Foreskin melanocyte (primary cell): ENCODE measurements at places on chromosomes 3 and 15.
A peak's percentile ranks its signal among the peaks of the same experiment; 100 is the strongest.

DNA sequence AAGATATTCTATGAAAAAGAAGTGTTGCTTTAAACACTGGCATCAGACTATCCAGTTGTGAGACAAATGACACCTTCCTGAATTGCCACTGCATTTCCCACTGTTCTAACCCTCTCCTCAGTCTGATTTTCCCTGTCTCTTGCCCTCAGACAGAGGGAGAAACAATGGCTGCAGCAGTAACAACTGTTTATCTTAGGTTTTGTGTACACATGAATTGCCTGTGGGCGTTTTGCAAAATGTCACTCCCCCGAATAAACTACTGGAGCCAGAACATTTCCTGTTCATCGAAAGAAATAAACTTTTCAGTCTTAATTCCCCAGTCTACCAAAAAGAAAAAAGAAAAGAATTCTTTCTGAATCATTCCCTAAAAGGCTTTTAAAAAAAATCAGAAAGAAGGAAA lies 155.1 kb downstream of the MAGI1 start:
- DNase-seq = peak; percentile 29

DNA sequence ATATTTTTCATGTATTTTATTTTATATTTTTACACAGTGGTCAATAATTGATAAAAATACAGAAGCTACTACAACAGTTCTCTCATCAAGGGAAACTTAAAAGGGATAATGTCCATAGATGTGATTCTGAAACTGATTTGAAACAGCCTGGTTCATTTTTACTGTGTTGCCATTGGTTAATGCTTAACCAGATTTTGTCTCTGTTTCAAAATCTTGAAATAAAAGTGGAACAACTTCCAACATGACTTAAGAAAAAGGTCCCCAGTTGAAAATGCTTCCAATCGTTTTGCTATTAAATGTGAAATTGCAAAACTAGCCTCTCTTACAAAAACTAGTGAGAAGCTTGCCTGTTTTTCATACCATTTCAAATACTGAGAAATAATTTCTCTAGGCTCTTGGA lies 240.7 kb downstream of the LPP start:
- no peak for DNase-seq

DNA sequence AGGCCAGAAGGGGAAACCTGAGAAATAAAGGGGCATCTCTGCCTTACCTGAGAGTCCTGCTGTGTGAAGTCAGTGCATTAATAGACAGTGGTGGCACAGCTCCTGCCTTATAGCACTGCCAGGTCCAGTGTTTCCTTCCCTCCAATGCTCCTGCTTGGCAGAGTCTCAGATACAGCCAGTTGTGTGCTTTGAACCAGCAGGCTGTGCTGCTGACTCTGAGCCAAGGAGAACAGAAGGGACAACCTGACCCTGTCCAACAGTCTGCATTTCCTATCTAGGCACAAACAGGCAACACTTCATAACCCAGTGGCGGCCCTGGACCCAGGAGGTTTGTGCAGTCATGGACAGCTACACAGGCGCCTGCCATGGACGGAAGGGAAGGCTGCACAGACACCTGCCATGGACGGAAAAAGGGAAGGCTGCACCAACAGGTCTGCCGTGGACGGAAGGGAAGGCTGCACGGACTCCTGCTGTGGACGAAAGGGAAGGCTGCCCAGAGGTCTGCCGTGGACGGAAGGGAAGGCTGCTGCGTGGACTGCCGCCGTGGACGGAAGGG lies 33.9 kb upstream of the PLXNA1 start:
- DNase-seq = no peak

- no peak for DNase-seq
Measured at GRCh38 chr15:89805241-89806209, 9.1 kb downstream of the ANPEP start.

DNA sequence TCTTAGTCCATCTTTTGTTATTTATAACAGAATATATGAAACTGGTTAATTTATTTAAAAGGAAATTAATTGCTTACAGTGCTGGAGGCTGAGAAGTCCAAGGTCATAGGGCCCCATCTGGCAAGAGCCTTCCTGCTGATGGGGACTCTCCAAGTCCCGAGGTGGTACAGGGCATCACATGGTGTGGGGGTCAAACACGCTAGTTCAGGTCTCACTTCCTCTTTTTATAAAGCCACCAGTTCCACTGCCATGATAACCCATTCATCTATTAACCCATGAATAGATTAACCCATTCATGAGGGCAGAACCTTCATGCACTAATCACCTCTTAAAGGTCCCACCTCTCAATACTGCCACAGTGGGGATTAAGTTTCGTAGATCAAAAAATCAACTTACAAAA lies 659.3 kb downstream of the NAALADL2 start:
- DNase-seq = no peak

DNA sequence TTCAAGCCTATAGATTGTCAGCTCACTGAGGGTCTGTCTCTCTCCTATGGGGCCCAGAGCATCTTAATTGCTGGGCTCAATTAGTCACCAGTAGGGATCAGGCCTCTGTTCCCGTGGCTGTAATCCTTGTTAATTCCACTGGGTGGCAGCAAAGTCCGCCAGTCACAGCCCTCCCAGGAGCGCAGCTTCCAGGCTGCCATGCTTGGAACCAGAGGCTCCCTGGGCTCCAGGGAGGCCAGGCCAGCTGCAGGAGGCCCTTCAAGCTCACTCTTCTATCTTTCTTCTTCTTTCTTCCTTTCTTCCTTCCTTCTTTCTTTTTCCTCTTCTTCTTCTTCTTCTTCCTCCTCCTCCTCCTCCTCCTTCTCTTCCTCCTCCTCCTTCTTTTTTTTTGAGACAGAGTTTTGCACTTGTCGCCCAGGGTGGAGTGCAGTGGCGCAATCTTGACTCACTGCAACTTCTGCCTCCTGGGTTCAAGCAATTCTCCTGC lies 14.4 kb downstream of the RNU5B-1 start:
- peak; percentile 57 for DNase-seq

DNA sequence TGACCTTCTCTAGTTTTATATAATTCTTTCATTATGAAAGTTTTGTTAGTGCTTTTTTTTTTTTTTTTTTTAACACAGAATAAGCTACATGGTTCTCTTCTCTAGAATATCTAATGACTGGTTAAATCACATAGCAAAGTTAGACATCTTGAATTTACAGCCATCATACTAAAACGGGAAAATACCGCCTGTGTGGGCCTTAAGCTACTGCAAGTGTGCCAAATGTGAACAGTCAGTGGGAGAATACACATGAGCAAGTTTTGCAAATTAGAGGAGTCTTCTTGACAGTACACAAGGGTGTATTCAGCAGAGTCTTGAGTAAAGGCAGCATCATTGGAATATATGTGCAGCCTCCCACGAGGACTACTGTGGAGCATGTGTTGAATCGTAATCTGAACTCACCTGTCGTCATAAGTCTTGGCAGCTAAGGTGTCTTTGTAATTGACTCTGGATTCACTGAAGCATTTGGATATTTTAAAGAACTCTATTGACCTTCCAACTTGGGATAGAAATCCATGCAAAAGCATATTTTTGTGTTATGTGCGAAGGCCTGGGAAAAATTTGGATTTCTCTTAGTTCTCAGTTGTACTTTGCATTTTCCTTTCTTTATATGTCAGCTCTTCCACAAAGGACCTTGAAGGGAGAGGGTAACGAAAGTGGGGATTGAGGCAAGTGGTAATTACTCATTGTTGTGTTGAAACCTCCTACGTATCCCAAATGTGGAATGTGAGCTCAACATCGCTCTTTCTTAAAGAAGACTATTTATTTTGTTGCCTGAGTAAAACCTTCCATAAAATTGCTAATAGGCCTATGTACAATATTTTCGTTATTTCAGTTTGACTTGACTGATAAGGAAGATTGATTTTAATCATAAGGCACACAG lies 117.4 kb downstream of the ATG7 start:
- DNase-seq = no peak

GRCh38 chr3:128503751-128504532 lies 10.9 kb upstream of the GATA2 start:
- DNase-seq = no peak

GRCh38 chr3:151425627-151426340 lies 35.1 kb downstream of the IGSF10 start:
- DNase-seq = no peak

- no peak for DNase-seq
Measured at GRCh38 chr3:63385629-63386028, 107.5 kb downstream of the SYNPR start.

DNA sequence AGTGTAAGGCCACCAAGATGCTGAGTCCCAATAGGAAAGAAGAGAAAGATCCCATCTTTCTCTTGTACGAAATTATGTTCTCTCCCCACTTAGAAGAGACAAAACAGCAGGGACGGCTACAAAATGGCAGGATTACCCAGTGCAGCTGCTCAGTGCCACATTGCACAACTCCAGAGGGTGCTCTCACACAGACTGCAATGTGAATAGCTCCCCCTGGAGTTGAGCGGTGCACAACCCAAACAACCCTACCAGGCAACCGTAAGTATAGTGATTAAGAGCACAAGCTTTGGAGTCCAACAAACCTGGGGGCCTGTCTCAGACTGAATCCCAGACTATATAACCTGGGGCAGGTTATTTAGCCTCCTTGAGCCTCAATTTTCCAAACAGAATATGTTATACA lies 3.1 kb upstream of the BHLHE40 start:
- no peak for DNase-seq

- DNase-seq = no peak
Measured at GRCh38 chr3:169420429-169420828, 243.1 kb downstream of the MECOM start.

GRCh38 chr15:72516777-72517176 lies 42.6 kb downstream of the ARIH1 start:
- DNase-seq = no peak

GRCh38 chr15:25243800-25244097 lies 195.1 kb downstream of the UBE3A start:
- no peak for DNase-seq

DNA sequence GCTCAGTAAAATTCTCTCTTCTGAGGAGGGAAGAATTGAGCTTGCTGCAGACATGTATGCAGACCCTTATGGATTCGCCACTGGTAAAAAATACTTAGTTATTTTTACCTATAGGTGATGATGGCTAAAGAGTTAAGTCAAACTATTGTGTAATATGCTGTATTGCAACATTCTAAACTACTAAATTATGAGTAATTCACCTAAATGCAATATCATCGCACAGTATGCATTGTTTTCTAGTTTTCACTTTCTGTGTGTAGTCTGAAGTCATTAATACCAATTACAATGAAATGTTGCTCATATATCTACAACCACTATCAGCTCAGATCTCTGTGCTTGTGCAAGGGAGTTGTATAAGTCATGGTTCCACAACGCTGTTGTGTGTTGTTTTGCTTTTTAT lies 48.7 kb upstream of the ROBO2 start:
- DNase-seq = no peak

GRCh38 chr3:12898290-12898964 lies 57.1 kb upstream of the RPL32 start:
- no peak for DNase-seq

DNA sequence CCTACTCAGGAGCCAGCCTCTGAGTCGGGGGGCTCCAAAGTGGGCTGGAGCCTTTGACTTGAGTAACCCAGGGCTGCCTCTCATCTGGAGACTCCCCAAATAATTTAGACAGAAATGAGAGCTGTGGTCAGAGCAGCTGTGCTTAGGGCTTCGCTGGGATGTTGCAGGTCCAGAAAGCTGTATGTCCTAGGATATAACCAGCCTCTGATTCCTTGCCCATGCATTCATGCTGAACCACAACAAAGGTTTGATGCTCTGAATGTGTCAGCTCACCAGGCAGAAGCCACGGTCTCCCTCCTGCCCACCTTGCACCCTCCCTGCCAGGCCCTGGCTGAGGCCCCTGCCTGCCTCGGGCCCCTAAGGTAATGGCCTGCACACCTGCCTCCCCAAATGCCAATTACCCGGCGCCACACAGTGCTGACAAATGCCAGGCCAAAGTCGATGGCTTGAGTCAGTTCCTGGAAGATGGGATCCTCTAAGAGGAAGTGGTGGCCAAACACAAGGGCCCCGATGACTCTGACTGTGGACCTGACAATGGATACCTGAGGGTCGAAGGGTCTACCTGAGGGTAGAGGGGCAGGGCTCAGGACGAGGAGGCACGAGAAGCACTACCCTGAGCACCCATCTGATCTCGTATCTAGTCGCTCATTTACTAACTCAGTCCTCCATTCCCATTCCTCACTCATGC lies 21.7 kb upstream of the PARL start:
- no peak for DNase-seq

DNA sequence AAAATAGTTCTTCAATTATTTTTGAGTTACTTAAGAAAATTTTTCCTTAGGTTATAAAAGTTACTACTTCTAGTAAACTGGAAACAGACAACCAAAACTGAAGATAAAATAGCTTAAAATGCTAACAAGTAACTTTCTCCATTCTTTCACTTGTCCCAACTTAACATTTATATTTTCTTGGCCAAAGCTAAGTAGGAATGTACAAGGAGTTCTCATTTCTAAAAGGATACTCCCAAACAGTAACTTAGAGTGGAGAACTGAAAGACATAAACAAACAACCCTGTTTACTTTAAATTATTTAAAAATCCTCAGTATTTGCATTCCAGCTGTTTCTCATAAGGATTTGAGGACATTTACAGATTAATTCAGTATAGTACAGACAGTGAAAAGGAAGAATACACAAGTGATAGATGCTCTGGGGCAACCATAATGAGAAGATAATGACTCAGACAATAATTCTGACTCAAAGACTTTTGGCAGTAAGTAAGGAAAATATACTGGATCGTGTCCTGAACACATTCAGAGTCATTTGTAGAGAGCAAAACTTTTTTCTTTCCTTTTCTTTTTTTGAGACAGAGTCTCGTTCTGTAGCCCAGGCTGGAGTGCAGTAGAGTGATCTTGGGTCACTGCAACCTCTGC lies 29.2 kb upstream of the ANXA2 start:
- no peak for DNase-seq

DNA sequence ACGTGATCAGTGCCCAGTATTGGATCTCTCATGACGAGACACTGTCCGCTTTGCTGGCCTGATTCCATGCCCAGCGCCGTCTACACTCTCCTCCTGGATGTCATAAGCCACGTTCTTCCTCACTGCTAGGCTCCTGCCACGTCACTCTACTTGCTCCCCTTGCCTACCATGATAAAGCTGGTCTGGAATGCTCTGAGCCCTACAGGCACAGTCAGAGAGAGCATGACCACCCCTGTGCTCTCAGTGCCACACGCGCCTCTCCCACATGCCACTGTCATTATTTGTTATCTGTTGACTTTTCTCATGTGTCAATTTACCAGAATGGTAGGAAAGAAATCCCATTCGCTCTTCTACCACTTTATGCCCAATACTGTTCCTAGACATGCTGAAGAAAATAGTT lies 148.6 kb downstream of the ANO10 start:
- DNase-seq = no peak

- DNase-seq = no peak
Measured at GRCh38 chr3:56260262-56260661, 208.0 kb downstream of the ERC2 start.

DNA sequence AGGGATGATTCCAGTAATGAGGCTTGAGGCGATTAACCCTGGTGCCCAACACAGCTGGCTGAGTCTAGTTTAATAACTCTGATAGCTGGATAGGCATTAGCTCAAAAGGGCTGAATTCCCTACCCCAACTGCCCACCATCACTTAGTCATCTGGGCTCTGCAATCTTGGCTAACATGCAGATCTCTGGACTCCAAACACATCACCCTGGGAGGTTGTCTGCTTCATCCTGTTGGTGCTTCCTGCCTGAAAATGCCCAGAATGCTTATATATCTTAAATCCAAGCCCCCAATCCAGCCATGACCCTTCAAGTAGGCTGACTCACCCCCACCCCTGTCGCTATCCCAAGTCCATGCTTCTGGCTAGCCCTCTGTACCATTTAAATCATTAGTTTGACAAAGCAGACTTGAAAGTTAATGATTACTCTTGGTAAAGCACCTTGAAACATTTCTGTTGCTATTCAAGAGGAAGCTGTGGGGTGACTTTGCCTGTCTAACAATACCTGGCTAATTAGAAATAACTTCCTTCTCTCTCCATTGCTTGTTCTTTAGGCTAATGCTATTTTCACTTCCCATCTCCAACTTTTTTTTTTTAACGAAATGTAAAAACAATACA lies 107.0 kb upstream of the RORA start:
- no peak for DNase-seq
